ENCODE measurements at places on chromosomes 3 and 15. TPM values are rescaled to one million over a fixed set of nuclear protein-coding genes. Genes with fewer than 3 reads are reported as not detected.

GRCh38 chr3:169143506-169143905 is 520.0 kb downstream of the MECOM start:
- no peak for DNase-seq

The CXCR6 gene
- not detected for total RNA-seq

DNA sequence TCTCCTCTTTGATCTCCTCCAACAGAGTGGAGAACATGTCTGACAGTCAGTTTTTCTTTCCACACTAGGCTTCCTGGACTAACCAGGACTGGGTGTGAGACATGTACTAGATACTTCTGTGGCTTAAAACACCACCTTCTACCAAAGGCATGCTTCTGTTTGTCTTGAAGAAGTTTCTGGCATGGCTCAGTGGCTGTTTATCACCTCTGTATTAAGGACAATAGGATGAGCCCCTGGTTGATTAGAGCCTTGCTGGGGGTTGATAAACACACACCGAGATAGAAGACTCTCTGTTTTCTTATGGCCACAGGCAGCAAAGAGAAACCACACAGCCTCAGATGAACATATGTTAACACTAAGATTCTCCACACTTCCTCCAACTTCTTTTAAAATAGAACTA is 40.5 kb downstream of the SV2B start:
- DNase-seq: peak; percentile 54

DNA sequence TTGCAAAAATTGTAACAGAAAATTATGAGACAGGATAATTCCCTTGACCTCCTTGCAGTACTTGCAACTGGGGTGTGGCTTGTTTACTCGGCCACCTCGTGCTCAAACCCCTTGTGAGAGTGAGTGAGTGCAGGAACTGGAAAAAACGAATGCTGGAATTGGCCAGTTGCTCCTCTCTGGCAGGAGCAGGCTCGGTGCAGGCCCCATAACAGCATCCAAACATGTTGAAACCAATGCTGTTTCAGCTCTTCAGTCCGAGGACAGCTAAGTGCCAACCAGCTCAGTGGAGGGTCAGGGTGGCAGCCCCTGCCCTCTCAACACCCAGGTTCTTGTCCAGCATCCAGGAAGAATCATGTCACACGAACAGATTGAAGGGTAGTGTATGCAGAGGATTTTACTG is 36.9 kb downstream of the METTL6 start:
- DNase-seq: no peak

- DNase-seq: peak; percentile 53
Observed at GRCh38 chr15:51649659-51650521, 27.3 kb upstream of the DMXL2 start.

DNA sequence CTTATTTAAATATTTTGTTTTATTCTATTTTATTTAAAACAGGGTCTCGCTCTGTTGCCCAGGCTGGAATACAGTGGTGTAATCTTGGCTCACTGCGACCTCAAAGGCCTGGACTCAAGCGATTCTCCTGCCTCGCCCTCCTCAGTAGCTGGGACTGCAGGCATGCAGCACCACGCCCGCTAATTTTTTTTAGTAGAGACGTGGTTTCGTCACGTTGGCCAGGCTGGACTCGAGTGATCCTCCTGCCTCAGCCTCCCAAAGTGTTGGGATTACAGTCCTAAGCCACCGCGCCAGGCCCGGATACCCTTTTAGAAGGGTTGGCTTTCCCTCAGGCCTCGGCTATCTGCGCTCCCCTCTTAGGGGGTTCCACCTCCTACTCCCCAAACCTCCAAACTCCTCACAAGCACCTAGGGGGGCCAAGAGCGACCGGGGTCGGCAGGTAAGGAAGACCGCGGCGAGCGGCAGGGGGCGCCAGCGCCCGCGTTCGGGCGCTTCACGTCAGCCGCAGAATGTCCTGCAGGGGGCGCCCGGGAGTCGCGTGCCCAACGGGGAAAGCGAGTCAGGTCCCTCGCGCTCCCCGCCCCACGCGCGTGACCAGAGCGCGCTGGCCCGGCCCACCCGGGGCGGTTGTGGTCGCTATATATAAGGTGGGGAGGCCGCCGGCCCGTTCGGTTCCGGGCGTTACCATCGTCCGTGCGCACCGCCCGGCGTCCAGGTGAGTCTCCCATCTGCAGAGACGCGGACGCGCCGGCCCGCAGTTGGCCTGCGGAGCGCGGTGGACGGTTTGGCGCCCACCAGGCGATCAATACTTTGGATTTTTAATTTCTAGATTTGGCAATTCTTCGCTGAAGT is 51.8 kb upstream of the GATM start:
- peak; percentile 93 for DNase-seq

The CLEC3B gene
- total RNA-seq: not detected

DNA sequence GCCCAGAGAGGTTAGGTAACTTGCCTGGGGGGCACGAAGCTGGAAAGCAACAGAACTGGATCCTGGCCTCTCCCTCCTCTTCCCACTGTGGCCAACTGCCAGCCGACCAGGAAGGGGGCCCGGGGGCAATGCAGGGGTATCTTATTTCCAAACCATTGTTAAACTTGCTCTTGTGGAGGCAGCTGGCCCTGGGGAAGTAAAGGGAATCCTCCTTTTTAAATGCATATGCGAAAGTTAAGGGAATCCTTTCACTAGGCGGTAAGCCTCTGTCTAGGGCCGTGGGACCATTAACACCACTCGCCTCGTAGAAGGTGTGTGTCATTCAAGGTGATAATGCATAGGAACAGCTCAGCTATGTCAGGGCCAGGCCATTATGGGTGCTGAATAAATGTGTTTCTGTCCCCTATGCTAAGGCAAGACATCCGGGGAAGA is 68.6 kb downstream of the ST6GAL1 start:
- DNase-seq: peak; percentile 92

DNA sequence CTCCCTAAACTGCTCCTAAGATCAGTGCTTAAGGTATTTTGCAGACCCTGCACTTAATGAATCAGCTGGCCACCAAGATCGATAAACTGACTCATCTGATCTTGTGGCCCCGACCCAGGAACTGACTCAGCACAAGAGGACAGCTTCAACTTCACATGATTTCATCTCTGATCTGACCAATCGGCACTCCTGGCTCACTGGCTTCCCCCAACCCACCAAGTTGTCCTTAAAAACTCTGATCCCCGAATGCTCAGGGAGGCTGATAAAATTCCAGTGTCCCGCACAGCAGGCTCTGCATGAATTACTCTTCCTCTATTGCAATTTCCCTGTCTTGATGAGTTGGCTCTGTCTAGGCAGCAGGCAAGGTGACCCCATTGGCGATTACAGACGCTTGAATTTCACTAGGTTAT is 13.5 kb downstream of the HTR3E start:
- DNase-seq: peak; percentile 57

DNA sequence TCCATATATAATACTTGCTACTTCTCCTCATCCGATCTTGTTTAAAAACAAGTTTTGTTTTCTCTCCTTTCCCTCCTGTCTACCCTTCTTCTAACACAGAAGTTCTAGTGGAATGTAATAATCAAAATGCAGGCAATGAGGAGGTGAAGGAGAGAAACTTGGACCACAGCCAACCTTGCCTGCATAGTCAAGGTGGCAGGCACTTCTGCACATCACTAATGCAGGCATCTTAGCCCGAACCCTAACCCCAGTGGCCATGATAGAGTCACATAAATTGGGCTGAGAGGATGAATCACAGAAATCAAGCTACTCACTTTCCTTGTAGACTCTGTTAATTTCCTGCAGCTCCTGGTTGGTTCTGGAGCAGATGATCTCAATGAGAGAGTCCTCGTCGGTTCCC is 41.0 kb downstream of the ANXA2 start:
- DNase-seq: no peak

DNA sequence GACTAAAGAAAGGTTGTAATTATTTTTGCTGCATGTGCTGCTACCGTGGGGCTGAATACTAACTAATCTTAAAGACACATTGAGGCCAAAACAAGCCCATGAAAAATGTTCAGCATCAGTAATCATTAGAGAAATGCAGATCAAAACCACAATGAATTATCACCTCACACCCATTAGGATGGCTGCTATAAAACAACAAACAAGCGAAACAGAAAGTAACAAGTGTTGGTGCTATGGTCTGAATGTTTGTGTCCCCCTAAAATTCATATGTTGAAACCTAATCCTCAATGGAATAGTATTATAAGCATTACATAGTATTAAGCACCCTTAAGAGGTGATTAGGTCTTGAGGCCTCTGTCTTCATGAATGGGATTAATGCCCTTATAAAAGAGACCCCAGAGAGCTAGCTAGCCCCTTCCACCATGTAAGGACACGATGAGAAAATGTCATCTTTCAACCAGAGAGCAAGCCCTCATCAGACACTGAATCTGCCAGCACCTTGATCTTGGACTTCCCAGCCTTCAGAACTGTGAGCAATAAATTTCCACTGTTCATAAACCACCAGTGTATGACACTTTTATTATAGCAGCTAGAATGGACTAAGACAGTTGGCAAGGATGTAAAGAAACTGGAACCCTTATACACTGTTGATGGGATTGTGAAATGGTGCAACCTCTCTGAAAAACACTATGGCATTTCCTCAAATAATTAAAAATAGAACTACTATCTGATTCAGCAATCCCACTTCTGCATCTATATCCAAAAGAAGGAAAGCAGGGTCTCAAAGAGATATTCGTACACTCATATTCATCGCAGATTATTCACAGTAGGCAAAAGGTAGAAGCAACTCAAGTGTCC is 76.1 kb downstream of the REC114 start:
- no peak for DNase-seq

The TEX264 gene
- total RNA-seq: 21.0 TPM

All from endodermal cell (in vitro differentiated cells).